ENCODE measurements at places on chromosomes 12 and 14.

GRCh38 chr14:22819151-22819988 is 4.1 kb upstream of the SLC7A7 start:
- peak; percentile 51 for DNase-seq

DNA sequence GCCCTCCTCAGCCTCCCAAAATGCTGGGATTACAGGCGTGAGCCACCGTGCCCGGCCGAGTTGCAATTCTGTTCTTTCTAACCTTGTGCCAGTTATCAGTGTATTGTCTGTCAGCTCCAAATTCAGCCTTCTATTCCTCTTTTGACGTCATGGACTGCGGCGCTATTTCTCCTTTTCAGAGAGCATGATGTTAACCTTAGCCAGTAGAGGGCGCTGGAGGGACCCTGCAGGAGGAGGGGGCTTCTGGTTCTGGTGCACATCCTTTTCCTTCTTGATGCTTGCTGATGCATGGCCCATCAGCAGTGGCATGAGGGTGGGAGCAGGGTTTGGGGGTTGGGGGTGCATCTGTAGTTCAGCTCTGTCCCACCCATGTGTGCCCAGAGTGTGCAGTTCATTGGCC is 179.3 kb upstream of the RMST start:
- DNase-seq = no peak

DNA sequence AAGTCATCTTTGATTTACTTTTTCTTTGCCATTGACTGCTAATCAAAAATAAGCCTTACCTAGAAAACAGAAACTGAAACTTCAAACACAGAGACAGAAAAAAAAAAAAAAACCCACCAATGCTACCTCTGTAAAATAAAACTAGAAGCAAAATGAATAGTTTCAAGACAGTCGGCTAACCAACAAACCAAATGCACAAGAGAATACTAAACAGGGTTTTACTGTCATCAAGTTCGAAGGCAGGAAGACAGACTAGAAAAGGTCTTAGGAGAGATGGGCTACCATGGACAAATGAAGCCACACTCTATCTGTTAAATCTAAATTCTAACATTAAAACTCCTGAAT is 59.5 kb downstream of the SEL1L start:
- peak; percentile 52 for DNase-seq

- DNase-seq = no peak
These were observed 202.9 kb upstream of the CDKN3 start for GRCh38 chr14:54193871-54194270.

DNA sequence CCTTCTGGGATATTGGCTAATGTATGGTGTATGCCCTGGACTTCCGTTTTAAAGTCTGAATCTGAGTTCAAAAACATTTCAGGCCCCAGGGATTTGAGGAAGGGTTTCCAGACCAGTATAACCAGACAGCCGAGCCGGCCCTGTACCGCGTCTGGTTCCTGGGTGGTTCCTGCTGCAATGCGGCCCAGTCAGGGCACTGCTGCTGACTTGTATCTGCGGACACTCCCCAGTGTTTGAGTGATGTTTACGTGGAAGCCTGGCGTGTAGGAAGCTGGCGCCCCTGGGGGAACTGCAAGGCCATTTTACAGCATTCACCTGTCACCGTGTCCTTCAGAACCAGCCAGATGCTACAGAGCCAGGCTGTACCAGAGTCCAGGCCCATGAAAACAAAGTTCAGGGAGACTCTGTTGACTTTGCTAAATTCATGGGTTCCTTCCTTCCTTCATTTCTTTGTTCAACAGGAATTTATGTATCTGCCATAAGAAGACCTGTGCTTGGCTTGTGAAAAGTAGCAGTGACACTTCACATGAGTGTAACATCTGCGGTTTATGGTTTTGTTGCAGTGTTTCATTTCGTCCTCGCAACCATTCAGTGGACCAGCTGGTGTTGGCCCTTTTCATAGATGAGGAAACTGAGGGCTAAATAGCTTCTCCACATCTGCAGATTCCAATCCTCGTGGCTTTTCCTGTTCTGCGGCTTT is 16.8 kb downstream of the EML1 start:
- DNase-seq = no peak

GRCh38 chr12:94318181-94318580 is 141.5 kb downstream of the CEP83 start:
- DNase-seq = no peak

GRCh38 chr12:119082496-119082895 is 96.2 kb upstream of the HSPB8 start:
- DNase-seq = no peak

- no peak for DNase-seq
These were observed 149.0 kb upstream of the PWP1 start for GRCh38 chr12:107536613-107537012.

DNA sequence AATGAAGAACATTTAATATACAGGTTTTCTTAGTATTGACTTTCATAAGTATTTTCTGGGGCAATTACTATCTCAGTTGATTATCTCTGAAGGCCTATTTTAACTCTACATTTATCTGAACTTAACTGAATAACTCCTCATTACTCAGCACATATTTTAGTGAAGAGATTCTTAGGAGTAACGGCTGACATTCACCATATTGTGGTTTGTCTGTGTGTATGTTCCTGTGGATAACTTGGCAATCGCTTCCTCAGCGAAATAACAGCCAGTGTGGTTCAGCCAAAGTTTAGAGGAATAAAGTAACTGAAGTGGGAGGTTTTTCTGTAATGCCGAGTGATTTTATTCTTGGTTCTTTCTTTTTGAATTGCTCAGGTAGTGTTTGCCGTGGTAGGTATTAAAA is 168.0 kb downstream of the RAD51B start:
- DNase-seq = no peak

DNA sequence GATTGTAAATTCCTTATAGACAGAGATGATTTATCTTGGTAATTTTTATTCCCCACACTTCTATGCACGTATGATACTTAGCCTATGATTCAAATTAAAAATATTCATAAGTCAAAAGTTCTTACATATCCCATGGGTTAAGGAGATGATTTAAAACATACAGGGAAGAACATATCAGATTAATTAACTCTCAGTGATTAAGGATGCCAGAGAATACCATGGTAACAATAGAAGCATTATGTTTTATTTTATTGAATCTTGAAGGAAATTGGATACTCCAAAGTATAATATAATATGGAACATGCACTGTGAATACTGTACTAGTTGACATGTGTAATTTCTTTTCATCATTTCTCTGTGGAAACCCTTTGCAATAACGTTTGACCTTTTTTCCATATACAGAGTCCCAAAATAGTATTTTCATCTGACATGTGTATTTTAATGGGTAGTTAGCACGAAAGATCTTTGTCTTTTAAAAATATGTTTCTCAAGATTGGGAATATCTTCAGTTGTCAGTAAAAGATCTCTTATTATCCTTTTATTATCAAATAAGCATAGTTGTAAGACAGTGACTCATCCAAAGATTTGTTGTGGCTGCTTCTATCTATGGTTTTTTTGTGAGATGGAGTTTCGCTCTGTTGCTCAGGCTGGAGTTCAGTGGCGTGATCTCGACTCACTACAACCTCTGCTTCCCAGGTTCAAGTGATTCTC is 166.7 kb downstream of the RAD51B start:
- no peak for DNase-seq

DNA sequence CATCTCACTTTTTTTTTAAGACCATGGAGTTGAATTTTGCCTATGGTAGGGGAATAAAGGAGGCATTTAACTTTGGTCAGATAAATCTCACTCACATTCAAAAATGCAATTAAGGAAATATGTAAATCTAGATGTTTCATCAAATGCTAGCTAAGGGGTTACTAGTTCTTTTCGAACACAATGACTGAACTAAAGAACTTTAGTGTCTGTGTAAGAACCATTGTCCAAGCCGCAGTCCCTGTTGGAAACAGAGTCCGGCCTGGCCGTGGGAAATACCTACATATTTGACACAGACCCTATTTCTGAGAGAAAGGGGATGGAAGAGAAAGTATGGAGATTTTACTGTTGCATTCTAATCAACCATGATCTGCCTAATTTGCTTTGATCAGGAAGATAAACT is 17.4 kb downstream of the LGR5 start:
- no peak for DNase-seq

GRCh38 chr12:41856228-41856627 is 288.4 kb downstream of the GXYLT1 start:
- no peak for DNase-seq

DNA sequence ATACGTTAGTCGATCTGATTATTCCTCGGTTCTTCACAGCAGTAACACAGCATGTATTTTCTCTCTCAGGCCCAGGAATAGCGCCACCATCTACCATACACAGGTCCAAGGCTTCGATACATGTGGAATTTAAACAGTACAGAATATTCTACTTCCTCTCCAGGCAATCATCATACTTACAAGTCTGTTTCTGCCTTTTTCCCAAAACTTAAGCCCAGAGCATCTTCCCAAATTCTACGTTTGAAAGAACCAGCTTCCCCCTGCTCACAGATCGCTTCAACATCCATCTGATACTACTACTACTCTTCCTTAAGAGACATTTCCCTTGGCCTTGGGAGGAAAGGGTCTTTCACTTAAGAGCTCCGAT is 626 bp downstream of the TXNDC16 start:
- peak; percentile 20 for DNase-seq

DNA sequence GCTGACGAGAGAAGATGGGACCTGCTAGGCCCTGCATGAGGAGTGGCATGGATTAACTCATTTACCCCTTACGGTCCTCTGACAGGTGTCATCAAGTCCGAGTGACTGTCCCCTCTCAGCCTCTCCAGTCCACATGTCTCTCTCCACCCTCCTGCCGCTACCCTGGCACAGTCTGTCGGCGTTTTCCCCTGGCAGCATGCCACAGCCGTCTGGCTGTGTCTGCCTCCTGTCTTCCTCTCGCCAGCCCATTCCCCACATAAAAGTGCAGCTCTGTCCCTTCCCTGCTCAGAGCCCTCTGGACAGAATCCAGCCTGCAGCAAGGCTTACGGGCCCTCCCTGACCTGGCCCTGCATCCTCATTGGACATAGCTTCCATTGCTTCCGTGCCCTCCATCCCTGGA is 45.6 kb downstream of the UBE3B start:
- no peak for DNase-seq

GRCh38 chr14:24693983-24694382 is 60.0 kb upstream of the GZMB start:
- no peak for DNase-seq

- DNase-seq = no peak
These were observed 1.3 kb downstream of the PEBP1 start for GRCh38 chr12:118137148-118137678.

DNA sequence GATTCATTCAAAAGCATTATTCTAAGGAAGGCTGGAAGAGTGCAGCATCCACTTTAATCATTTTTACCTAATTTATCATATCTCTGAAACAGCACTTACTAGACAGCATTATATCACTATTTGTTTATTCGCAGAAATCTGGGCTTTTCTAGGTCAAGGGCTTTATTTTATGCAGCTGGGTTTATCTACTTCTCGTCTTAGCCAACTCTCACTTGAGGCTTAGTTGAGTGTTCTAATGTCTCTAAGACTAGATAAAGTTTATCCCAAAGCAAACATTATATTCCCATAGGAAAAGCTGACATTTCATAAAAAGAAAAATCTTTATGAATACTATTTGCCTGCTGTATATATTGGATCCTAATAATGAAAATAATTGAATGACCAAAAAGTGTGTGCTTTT is 720.8 kb upstream of the FLRT2 start:
- DNase-seq = no peak

GRCh38 chr14:68956724-68957123 is 22.4 kb downstream of the ACTN1 start:
- DNase-seq = no peak

DNA sequence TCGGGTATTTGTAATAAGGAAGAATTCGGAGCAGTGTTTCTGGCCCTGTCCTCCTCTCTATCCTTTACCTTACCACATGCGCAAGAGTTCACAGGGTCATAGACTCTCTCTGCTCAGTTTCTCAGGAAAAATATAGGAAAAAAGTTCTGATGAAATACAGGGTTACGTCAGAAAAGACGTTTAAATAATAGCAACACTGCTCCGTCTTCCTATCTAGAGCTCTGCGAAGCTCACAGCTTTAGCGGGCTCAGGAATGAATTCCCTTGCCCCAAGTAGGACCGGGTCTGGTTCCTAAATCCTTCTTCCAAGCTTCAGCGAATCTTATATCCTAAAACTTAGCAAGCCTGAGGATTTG is 365 bp downstream of the CCDC59 start:
- DNase-seq = no peak

- no peak for DNase-seq
These were observed 48.6 kb upstream of the RHOJ start for GRCh38 chr14:63155511-63156185.

DNA sequence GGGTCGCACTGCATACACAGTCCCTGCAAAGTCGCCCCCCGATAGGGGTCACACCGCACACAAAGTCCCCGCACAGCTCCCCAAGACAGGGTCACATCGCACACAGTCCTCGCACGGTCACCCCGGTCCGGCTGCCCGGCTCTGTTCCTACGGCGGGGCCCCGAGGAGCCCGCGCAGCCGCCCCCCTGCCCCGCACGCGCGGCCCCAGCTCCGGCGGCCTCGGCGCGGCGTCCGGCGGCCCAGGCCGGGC is 300 bp downstream of the SSH1 start:
- DNase-seq = no peak

DNA sequence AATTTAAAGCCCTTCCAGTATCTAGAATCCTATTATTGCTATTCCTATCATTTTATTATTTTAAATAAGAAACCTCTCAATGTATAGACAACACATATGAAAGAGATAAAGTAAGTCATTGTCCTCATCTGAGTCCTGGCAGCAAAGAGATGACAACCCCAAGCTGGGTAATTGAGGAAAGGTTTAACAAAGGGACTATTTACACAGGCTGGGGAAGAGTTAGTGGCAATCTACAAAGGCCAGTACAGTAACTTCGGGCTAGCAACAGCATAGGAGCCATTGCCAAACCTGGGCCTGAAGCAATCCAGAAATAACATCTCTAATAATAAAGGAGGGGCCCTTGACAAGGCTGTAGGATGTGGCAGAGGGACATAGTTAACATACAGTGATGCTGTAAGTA is 11.2 kb downstream of the PDE6H start:
- DNase-seq = no peak

- DNase-seq = no peak
These were observed 142.8 kb downstream of the BTG1 start for GRCh38 chr12:92002673-92003382.

- peak; percentile 55 for DNase-seq
These were observed 8.9 kb downstream of the APAF1 start for GRCh38 chr12:98653866-98654493.

DNA sequence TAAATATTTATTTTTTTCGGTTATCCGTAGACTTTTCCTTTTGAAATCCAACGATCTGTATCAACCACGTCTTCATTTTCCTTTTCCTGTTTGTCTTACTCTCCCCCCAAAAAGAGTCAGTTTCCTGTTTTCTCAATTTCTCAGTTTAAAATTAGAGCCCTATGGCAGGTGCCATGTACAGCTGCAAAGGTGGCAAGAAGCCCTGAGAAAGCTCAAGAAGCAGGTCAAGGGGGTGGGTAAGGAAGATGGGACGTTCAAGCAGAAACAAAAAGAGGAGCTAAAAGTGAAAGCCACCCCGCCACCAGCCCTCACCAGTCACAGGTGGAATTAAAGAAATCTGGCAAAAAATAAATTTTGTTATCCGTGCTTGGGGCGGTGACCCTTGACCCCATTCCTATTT is 26.7 kb downstream of the SLC35E3 start:
- no peak for DNase-seq

- no peak for DNase-seq
These were observed 2.8 kb downstream of the MED21 start for GRCh38 chr12:27025116-27025515.
